ENCODE measurements at places on chromosomes 12 and 14.

GRCh38 chr14:52790011-52790755, 1.2 kb downstream of the GNPNAT1 start:
- DNase-seq, result no peak

DNA sequence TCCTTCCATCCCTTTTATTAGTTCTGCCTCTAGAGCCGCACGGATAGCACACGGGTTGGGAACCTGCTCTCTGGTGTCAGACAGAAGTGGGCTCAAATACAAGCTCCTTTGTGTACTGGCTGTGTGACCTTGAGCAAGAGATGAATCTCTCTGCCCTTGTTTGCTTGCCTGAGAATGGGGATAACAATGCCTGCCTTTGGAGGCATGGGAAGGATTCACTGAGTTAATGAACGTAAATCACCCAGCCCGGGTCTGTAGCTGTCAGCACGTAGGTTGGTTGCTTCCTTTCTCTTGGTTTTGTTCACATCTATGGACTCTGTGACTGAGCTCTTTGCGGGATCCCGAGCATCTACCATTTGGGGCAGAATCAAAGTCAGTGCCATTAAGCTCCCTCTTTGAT, 79.3 kb upstream of the NRXN3 start:
- DNase-seq, result no peak

- DNase-seq, result no peak
These were observed 327.7 kb downstream of the RAD51B start for GRCh38 chr14:68147303-68147702.

- DNase-seq, result no peak
These were observed 75.2 kb upstream of the RPH3A start for GRCh38 chr12:112716099-112717093.

GRCh38 chr12:109808876-109809646, 24.1 kb downstream of the TRPV4 start:
- DNase-seq, result no peak

DNA sequence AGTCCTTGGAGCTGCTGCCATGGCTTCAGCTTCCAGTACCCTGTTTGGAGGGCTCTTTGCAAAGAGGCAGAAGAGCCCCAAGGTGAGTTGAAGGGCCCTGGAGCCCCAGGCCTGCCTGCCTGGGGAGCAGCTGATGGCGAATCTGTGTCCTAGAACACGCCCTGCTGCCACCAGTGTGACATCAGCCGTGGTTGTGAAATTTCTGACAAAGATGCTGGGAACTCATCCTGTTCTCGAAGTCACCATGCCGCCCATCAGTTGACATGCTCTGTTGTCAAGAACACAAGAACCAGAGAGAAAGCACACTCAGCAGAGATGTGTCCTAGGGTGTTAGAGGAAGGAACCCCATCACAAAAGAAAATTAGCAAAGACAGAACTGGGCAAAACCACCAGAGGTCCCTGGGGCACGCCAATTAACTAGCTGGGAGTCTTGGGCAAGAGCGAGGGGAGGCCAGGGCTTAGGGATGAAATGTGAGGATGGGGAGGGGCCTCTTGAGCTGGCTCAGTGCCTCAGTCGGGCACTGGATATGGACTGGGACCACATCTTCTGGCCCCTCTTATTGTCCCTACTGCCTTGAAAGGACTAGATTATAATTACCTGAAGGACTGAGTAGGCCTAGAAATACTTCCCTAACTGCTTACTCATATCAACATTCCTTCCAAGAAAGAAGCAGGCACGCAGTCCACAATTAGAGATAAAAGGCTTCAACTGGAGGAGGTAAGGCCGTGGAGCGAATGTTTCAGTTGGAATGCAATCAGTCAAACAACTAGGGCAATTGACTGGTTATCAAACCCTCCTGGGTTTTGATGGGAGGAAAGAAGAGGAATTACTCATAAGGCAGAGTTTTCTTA, 163.1 kb downstream of the CACNA1C start:
- no peak for DNase-seq

DNA sequence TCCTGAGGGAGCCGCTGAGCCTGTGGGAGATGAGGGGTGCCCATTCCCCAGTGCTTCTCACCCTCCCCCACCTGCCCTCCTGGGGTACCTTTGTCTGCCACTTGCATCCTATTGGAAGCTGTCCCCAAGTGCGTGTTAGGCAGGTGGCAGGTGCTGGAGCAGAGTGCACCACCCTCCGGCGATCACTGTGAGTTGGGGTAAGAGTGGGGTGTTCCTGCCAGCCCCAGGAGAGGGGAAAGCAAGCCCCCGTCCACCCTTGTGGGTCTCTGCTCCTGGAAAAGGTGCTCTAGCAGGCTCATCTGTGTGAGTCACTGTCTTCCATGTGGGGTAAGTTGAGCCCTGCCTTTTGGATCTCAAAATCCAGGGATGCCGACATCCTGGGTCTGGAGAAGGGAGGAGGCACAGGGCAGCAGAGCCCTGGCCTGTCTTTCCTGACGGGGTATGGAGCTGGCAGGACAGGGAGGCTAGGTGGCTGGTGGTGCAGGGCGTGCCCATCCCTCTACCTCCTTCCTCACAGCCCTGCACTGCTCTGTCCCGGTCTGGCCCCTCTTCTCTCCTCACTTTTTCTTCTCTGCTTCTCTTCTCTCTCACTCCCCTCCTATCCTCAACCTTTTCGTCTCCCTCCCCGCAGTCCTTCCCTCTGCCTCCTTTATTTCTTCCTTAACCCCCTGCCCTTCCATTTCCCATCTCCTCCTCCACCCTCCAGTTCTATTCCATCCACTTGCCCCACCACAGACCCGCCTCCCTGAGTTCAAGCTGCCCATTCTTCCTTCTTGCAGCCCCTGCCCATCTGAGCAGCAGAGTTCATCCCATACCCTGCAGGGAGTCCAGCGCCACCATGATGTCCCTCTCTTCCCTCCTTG, 20.1 kb upstream of the KRT7 start:
- DNase-seq, result no peak

- DNase-seq, result no peak
These were observed 7.8 kb upstream of the CALM1 start for GRCh38 chr14:90388982-90389381.

DNA sequence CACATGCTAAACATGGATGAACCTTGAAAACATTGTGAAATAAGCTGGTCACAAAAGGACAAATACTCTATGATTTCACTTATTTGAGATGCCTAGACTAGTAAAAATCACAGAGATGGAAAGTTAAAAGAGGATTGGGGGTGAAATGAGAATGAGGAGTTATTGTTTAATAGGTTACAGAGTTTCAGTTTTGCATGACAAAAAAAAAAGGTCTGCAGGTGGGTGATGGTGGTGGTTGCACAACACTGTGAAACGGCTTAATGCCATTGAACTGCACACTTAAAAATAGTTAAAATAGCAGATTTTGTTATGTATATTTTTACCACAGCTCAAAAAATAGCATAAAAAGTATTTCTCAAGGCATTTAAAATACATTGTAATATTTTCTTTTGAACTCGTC, 151.9 kb upstream of the NRXN3 start:
- DNase-seq, result no peak

GRCh38 chr12:91984556-91984955, 161.1 kb downstream of the BTG1 start:
- DNase-seq, result no peak

GRCh38 chr12:110058875-110059615, 10.7 kb upstream of the C12orf76 start:
- DNase-seq, result no peak

GRCh38 chr12:14310866-14311265, 54.6 kb upstream of the ATF7IP start:
- DNase-seq, result no peak

DNA sequence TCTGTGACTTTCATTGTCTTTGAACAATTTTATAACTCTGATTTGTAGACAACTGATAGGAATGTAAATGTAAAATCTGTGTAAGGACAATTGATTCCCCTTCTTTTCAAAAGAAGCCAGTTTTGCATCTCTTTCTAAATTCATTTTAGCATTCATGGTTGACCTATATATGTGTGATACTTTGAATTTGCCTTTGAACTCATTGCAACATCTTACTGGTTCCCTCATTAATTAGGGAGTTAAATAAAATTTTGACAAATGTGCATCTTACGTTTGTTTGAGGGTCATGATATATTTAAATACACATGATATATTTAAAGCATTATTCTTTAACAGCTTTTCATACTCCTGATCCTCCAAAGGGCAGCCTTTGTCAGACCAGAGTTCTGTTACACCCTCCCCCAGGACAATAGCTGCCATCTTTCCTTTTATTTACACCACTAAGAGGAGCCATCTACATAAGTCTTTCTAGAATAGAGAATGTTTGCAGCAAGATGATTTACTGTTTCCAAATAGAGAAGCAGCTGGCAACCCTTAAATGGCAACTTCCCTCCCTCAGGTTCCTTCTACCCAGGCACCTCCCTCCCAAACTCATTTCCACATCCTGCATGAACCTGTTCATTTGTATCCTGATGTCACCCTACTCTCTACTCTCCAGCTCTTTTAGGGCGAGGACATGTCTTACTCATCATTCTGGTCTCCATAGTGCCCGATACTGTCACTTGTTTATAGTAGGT, 40.2 kb upstream of the APPL2 start:
- DNase-seq, result no peak

- no peak for DNase-seq
These were observed 321.2 kb downstream of the ADGRD1 start for GRCh38 chr12:131274906-131275305.

- no peak for DNase-seq
These were observed 6.0 kb downstream of the DMAC2L start for GRCh38 chr14:50318031-50318626.

DNA sequence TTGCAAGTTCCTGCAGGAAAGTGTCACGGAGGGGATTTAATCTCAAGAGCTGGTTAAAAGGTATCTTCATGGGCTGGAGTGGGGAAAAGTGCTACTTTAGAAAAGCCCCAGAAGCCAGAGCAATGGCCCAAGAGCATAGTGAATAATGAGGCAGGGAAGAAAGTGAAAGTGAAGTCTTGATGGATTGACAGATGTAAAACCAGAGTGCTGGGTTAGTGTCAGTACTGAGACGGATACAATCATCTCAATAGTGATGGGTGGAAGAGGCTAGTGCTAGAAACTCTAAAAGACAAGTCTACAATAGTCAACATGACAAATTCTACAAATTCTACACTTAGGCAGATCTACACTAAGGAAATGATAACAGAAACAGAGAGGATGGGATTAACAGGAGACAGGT, 68.1 kb downstream of the CIT start:
- no peak for DNase-seq

DNA sequence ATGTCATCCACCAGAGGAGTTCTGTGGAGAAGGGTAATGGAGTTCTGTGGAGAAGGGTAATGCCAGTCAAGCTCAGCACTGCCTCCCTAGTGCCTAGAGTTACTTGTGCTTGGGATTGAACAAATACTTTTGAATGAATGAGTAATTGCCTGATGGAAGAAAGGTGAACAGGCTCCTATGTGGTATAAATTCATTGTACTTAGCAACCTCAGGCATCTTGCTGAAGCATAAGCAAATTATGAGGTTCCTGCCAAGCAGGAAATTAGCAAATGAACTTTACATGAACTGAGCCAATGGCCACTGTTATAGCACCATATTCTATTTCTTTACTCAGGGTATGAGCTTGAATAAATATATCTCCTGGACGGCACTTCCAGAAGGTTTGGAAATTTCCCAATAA, 1047.2 kb downstream of the SLC6A15 start:
- no peak for DNase-seq

DNA sequence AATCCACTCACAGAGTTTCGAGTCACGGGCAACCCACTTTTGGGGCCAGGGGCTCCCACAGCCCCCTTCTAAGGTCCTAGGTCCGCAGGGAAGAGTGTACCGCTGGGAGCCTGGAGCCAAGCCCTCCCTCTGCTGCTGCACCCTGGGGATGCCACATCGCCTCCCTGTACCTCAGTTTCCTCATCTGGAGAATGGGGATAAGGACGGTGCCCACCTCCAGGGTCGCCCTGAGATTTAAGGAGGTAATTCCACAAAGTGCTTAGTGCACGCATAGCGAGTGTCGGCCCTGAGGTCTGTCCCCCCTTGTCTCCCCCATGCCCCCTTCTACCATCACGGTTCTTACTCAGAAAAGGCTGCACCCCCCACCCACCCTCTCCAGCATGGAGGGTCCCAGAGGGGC, 35.5 kb downstream of the NCOR2 start:
- DNase-seq, result no peak

GRCh38 chr12:93167841-93168492, 209.8 kb upstream of the NUDT4 start:
- DNase-seq, result no peak

DNA sequence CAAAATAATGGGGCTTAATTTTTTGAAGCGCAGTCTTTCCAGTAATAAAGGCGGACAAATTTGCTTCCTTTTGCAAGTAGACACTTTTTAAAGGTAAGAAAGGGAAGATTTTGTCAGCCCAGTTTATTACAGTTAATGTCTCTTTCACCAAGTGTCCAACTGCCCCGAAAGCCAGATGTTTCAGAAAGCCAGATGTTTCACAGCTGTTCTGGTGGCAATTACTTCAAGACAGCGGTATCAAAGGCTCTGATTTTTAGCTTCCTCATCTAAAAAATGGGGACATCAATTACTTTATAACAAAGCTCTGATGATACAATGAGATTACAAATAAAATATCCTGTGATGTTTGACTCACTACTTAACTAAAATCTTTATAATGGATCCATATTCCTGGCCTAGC, 1.0 kb downstream of the WBP11 start:
- DNase-seq, result no peak

DNA sequence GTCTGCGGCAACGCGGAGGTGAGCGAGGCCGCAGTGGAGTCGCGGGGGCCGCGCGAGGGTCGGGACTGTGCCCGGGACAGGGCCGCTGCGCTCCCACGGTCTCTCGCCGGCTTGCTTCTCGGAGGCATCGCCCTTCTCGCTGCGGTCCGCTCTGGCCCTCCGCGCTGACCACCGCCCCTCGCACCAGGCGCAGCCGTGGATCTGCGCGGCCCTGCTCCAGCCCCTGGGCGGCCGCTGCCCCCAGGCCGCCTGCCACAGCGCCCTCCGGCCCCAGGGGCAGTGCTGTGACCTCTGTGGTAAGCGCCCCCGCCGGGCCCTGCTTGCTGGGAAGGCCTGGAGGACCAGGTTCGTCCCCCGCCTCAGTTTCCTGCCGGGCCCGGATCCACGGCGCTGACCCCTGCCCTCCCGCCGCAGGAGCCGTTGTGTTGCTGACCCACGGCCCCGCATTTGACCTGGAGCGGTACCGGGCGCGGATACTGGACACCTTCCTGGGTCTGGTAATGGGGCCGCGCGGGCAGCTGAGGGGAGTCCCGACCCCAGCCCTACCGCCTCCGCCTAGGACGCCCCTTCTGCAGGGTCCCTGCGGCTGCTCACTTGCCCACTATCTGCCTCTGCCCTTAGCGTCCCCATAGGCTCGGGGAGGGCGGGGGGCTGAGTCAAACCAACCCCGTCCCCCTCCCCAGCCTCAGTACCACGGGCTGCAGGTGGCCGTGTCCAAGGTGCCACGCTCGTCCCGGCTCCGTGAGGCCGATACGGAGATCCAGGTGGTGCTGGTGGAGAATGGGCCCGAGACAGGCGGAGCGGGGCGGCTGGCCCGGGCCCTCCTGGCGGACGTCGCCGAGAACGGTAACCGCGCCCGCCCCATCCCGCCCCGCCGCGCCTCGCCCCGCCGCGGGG, 7.0 kb downstream of the AMN start:
- DNase-seq, result no peak

DNA sequence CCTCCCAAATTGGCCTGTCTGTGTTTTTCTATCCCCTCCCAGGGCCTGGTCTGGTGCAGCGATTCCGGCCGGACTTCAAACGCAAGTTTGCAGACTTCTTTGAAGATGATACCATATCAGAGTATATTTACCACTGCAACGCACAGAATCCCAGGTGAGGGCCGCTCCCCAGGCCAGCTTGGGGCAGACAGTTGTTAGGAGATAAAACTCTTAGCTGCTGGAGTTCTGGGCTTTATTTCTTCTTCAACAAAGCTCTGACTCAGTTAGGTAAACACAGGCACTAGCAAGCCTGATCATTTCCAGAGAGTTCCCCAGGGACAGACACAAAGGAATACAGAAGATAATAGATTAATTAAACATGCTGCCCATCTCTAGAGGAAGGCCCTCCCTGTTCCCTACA, 8.3 kb downstream of the ABHD4 start:
- no peak for DNase-seq

Measured in naive thymus-derived CD4-positive, alpha-beta T cell (primary cell).